ENCODE measurements at places on chromosomes 11 and 22. TPM values are rescaled to one million over a fixed set of nuclear protein-coding genes. Genes with fewer than 3 reads are reported as not detected.

- DNase-seq, result no peak
Measured at GRCh38 chr11:1034456-1035295, 1.8 kb downstream of the MUC6 start.

OR51E2 gene
- not detected for total RNA-seq

OOSP1 gene
- total RNA-seq, result not detected

PRSS23 gene
- not detected for total RNA-seq
